ENCODE measurements at places on chromosomes 6 and 20. TPM values are rescaled to one million over a fixed set of nuclear protein-coding genes. Genes with fewer than 3 reads are reported as not detected.

The WFDC5 gene
- not detected for total RNA-seq

The CALHM6 gene
- 0.33 TPM for total RNA-seq

The SMLR1 gene
- total RNA-seq, result not detected

The ENPP3 gene
- 0.65 TPM for total RNA-seq

The ETV7 gene
- total RNA-seq, result 0.33 TPM

The STMND1 gene
- total RNA-seq, result not detected

The BPIFB1 gene
- total RNA-seq, result not detected

The FHL5 gene
- total RNA-seq, result not detected

The RPS6KA2 gene
- 156 TPM for total RNA-seq

The CCN2 gene
- total RNA-seq, result 1,026 TPM

The FAM209B gene
- not detected for total RNA-seq

The CARMIL1 gene
- total RNA-seq, result 5.6 TPM

The XRN2 gene
- total RNA-seq, result 82.6 TPM

The DDO gene
- total RNA-seq, result not detected

The NKX2-4 gene
- total RNA-seq, result not detected

The MLIP gene
- total RNA-seq, result 18.7 TPM

The RBM24 gene
- 4.0 TPM for total RNA-seq

The SCGN gene
- not detected for total RNA-seq

The VNN1 gene
- 0.29 TPM for total RNA-seq

The TAF8 gene
- total RNA-seq, result 28.6 TPM

The PROKR2 gene
- not detected for total RNA-seq

The DEFB118 gene
- total RNA-seq, result not detected

The CLDN20 gene
- not detected for total RNA-seq

The MAFB gene
- 5.9 TPM for total RNA-seq

The CPNE5 gene
- total RNA-seq, result 23.5 TPM

The BFSP1 gene
- 3.3 TPM for total RNA-seq

The TAAR8 gene
- total RNA-seq, result not detected

The TRAPPC3L gene
- 0.33 TPM for total RNA-seq

The CCN6 gene
- total RNA-seq, result not detected

The GSS gene
- total RNA-seq, result 53.9 TPM

The SLC17A3 gene
- not detected for total RNA-seq

The KHDC1 gene
- 0.33 TPM for total RNA-seq

The NFATC2 gene
- total RNA-seq, result 6.9 TPM

The PPIL6 gene
- total RNA-seq, result 0.57 TPM

The LGSN gene
- not detected for total RNA-seq

The ENPP1 gene
- total RNA-seq, result 0.65 TPM

The THBD gene
- total RNA-seq, result 55.2 TPM

The SCRT2 gene
- total RNA-seq, result not detected

The TUBB2A gene
- 69.6 TPM for total RNA-seq

The ADTRP gene
- 4.1 TPM for total RNA-seq

The FRS3 gene
- total RNA-seq, result 2.0 TPM

The CRISP1 gene
- not detected for total RNA-seq

The SLC4A11 gene
- 4.9 TPM for total RNA-seq

The TRIM38 gene
- 9.1 TPM for total RNA-seq

The PRL gene
- total RNA-seq, result not detected

The STXBP5 gene
- 27.4 TPM for total RNA-seq

The TBX18 gene
- total RNA-seq, result 1.6 TPM

The GTSF1L gene
- not detected for total RNA-seq

The PLN gene
- not detected for total RNA-seq

The TMEM200A gene
- total RNA-seq, result 0.67 TPM

The HMGN4 gene
- 41.4 TPM for total RNA-seq

The FAM209A gene
- total RNA-seq, result not detected

The THBS2 gene
- 2.0 TPM for total RNA-seq

The POM121L2 gene
- not detected for total RNA-seq

The TMEM244 gene
- not detected for total RNA-seq

The HTR1B gene
- 31.8 TPM for total RNA-seq

The LHFPL5 gene
- total RNA-seq, result not detected

Data from vein endothelial cell (primary cell).